ENCODE measurements at places on chromosomes 1 and 21. TPM values are rescaled to one million over a fixed set of nuclear protein-coding genes. Genes with fewer than 3 reads are reported as not detected.

The NEXN gene
- 1.7 TPM for total RNA-seq

The KCNJ15 gene
- 0.36 TPM for total RNA-seq

The GPR157 gene
- total RNA-seq = 4.0 TPM

The BLZF1 gene
- 22.5 TPM for total RNA-seq

The GJA4 gene
- 7.1 TPM for total RNA-seq

The RNU1-1 gene
- 5,480 TPM for total RNA-seq

The PLXNA2 gene
- 78.2 TPM for total RNA-seq

The TNFRSF4 gene
- 0.84 TPM for total RNA-seq

The OR2T29 gene
- not detected for total RNA-seq

The THRAP3 gene
- total RNA-seq = 74.6 TPM

The CHRNB2 gene
- 31.4 TPM for total RNA-seq

The LIPI gene
- not detected for total RNA-seq

The IL19 gene
- not detected for total RNA-seq

The LRRC8B gene
- total RNA-seq = 137 TPM

The RGS13 gene
- not detected for total RNA-seq

The TSSK3 gene
- 3.4 TPM for total RNA-seq

The OLFML3 gene
- 6.1 TPM for total RNA-seq

The FAAH gene
- total RNA-seq = 67.1 TPM

The SAMSN1 gene
- 4.5 TPM for total RNA-seq

The CDCA8 gene
- total RNA-seq = 1.2 TPM

The IGSF9 gene
- total RNA-seq = 0.21 TPM

The CD247 gene
- total RNA-seq = 4.0 TPM

The IGSF5 gene
- 1.5 TPM for total RNA-seq

The PROX1 gene
- total RNA-seq = 26.9 TPM

The AGBL4 gene
- total RNA-seq = 43.8 TPM

The CD1E gene
- total RNA-seq = not detected

The NID1 gene
- total RNA-seq = 4.0 TPM

The TAS1R1 gene
- total RNA-seq = not detected

The LMX1A gene
- total RNA-seq = not detected

The APOBEC4 gene
- not detected for total RNA-seq

The HAO2 gene
- not detected for total RNA-seq

The CFAP74 gene
- 13.5 TPM for total RNA-seq

The OR14A2 gene
- total RNA-seq = not detected

The MSTO1 gene
- total RNA-seq = 34.4 TPM

The CR1L gene
- not detected for total RNA-seq
